CD4-positive, CD25-positive, alpha-beta regulatory T cell (primary cell): ENCODE measurements at places on chromosomes 13 and 19. TPM values are rescaled to one million over a fixed set of nuclear protein-coding genes. Genes with fewer than 3 reads are reported as not detected.

The ZNF625 gene
- total RNA-seq = 2.7 TPM

The COQ8B gene
- total RNA-seq = 32.4 TPM

The ZNF430 gene
- 37.6 TPM for total RNA-seq

The FREM2 gene
- not detected for total RNA-seq

The C2CD4C gene
- not detected for total RNA-seq

The NLRP4 gene
- total RNA-seq = not detected

The GAPDHS gene
- not detected for total RNA-seq

The ZNF763 gene
- total RNA-seq = 3.2 TPM

The IGSF23 gene
- not detected for total RNA-seq

The EHD2 gene
- 0.86 TPM for total RNA-seq

The BRSK1 gene
- 1.5 TPM for total RNA-seq

The TMEM145 gene
- not detected for total RNA-seq

The PET100 gene
- 116 TPM for total RNA-seq

The SPRY2 gene
- 0.37 TPM for total RNA-seq

The ZNF880 gene
- total RNA-seq = 17.9 TPM

The TINCR gene
- 3.1 TPM for total RNA-seq

The FOSB gene
- total RNA-seq = 731 TPM

The ZSCAN4 gene
- not detected for total RNA-seq
